Pons (tissue), 1 donor: ENCODE measurements at places on chromosomes 5 and 9.

- no peak for DNase-seq
Observed at GRCh38 chr5:76787237-76787636, 31.6 kb upstream of the F2RL1 start.

- no peak for DNase-seq
Observed at GRCh38 chr5:112694853-112695709, 42.6 kb upstream of the APC start.

- DNase-seq, result no peak
Observed at GRCh38 chr9:113668061-113668460, 204.5 kb downstream of the RGS3 start.

GRCh38 chr5:125575891-125576505 lies 829.6 kb upstream of the ZNF608 start:
- DNase-seq, result peak; percentile 83

- DNase-seq, result peak; percentile 34
Observed at GRCh38 chr5:31962871-31963307, 211.2 kb downstream of the GOLPH3 start.

DNA sequence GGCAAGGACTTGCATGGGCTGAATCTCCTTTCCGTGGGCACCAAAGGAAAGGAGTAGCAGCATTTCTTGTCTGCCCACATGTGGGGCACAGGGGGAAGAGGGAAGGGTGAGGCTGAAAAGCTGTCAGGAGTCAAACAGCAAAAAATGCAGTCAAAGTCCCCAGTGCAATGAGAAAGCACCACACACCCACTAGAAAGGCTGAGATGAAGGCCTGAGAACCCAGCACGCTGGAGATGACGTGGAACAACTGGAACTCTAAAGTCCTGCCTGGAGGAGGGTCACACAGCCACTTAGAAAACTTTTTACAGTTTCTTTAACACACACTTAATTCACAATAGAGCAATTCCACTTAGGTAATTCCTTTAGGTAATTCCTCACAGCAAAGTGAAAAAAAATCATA lies 94.6 kb upstream of the IGFBPL1 start:
- DNase-seq, result no peak

DNA sequence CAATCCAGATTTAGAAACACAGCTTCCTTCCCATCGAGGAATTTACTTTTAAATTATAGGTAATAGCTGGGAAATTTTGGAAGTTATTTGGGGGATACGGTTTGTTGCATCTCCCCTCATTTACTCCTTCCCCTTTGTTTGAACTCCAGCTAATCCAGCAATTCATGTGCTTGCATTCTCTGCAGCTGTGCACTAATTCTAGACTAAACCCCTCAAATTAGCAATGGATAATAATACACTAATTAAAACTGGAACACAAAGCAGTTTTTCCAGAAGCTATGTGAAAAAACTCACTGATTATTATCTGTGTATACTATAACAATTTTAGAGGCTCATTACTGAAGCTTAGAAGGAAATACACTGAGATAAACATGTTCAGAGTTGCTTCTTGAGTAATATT lies 751.2 kb upstream of the ZNF608 start:
- DNase-seq, result no peak

DNA sequence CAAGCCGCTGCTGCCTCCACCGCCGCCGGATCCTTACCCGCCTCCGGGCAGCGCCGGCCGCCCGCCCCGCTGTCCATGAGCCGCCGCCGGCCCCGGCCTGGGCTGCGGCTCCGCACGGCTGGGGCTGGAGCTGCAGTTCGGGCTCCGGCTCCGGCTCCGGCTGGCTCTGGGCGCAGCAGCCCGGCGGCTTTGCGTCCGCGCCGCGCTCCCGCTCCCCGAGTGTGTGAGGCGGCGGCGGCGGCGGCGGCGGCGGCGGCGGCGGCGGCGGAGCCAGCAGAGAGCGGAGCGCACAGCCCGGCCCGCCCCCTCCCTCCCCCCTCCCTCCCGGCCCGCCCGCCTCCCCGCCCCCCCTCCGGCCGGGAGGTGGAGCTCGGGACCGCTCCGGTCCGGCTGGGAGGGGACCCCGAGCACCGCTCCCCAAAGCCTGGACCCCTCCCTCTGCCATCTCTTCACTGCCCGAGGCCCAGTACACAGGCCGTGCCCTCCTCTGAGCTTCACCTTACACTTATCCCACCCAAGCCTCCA lies at the start of gene PCDH1:
Gene PCDH1, minus strand, starts transcription at position 225 of the 525 bp plus-strand sequence. Its CDS starts 148 bp downstream, at position 77.
- peak; percentile 34 for DNase-seq

GRCh38 chr5:87551911-87552310 lies 139.2 kb upstream of the CCNH start:
- no peak for DNase-seq
